Activated CD8-positive, alpha-beta memory T cell treated with anti-CD3 and anti-CD28 coated beads, Interleukin-2, amount 50 U/mL, for 48 hours (primary cell): ENCODE measurements at places on chromosomes 4 and X.

DNA sequence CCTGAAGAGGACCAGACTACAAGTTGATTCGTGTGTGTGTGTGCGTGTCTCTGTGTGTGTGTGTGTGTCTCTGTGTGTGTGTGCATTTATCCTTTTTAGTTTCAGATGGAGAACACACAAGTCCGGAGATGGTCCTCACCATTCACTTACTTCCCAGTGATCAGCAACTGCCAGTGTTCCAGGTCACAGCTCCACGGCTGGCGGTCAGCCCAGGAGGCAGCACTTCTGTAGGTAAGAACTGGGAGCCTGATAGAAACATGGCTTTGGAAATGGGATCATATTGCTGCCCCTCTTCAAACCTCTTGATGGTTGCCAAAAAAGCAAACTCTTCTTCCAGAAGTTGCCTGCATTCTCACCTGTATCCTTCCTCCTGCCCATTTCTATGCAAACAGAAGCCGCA is 122.6 kb upstream of the ANXA3 start:
- DNase-seq, result no peak

GRCh38 chr4:115973768-115974167 is 860.3 kb upstream of the NDST4 start:
- no peak for DNase-seq

- DNase-seq, result no peak
Measured at GRCh38 chr4:38230121-38230801, 270.1 kb downstream of the PTTG2 start.

DNA sequence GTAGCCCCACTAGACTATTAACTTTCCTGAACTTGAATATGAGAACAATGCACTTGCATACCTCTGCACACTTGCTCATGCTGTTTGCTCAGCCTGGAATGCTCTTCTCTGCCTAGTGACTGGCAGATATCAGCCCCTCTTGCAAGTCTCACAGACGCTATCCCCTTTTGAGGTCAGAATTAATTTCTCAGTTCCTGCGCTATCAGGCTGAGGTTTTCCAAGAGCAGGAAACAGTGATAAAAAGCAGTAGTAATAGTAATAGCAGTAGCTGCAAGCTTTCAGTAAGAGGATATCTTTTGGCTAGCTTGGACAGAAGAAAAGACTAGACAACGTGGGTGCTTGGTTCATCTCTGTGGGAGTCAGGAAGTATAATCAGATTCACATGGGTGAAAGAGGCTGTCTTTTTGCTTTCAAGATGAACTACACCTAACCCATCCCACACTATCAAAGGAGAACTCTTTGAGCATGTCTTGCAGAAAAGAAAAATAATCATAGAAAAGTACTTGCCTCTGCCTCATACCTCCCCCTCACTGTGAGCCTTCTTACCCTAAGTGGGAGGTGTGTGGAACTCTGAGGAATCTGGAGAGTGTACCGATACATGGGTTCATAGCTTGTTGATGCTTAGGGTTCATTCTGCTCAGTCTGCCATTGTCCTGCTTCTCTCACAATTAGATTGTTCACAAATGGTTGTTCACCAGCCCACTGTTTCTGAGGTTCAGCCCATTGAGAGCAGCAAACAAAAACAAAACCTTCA is 11.3 kb upstream of the DRP2 start:
- no peak for DNase-seq

DNA sequence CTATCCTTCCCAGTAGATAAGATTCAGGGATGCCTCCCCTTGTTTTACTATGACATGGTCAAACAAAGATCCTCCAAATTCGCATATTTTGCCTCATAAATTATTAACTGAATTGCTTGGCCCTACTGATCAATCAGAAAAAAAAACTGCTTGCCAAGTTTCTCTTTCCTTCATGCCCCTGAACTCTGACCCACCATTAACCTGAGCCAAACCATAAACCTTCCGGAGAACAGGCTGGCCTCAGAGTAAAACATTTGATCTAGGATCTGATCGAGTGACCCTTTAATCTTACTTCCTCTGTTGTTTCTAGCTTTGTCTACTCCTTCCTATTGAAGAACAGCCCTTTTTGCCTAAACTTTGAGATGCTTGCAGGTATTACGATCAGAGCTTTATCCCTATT is 209.7 kb upstream of the FAM47A start:
- no peak for DNase-seq

GRCh38 chr4:112358952-112359749 is 62.0 kb downstream of the ALPK1 start:
- DNase-seq, result no peak

- no peak for DNase-seq
Measured at GRCh38 chrX:43176686-43177085, 398.7 kb upstream of the PPP1R2C start.

DNA sequence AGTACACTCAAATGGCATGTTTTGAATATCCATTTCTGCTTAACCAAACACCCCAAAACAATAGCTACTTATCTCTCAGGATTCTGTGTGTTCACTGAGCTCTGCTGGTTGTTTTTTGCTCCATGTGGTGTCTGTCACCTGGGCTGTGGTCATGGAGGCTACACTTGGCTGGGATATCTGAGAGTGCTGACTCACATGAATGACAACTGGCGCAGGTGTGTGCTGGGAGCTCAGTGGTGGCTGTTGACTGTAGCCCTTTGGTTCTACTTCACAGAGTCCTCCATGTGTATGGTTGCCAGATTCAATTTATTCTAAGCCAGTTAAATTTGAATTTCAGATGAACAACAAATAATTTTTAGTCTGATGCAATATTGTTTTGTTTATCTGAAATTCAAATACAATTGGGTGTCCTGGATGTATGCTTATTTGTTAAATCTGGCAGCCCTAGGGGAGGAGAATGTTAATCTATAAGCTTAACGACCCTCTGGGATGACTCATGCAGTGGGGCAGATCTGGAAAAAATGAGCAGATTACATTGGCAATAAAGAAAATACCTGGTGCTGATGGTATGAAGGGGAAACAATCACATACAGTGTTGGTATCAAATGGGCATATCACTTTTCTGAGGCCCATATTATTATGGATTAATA is 28.2 kb upstream of the TCEAL4 start:
- no peak for DNase-seq

DNA sequence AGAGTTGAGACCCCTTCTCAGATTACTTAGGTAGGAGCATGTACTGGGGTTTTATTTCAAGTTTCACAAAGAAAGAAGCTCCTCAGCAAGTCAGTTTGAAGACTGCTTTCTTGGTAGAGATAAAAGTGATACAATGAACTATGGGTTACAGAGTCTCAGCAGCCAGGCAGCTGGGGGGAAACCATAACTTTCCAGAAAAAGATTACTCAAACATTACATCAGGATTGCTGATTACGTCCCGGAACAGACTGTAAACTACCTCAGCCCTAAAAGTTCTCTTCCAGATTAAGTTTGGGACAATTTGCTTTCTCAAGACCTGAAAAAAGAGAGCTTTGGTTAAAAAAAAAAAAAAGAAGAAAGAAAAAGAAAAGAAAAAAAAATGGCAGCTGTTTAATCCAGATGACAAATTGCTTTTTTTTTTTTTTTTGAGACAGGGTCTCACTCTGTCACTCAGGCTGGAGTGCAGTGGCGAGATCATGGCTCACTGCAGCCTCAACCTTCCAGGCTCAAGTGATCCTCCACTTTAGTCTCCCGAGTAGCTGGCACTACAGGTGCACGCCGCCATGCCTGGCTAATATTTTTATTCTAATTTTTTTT is 16.6 kb downstream of the SAT1 start:
- DNase-seq, result no peak

GRCh38 chr4:162485486-162485885 is 321.7 kb upstream of the FSTL5 start:
- DNase-seq, result no peak

DNA sequence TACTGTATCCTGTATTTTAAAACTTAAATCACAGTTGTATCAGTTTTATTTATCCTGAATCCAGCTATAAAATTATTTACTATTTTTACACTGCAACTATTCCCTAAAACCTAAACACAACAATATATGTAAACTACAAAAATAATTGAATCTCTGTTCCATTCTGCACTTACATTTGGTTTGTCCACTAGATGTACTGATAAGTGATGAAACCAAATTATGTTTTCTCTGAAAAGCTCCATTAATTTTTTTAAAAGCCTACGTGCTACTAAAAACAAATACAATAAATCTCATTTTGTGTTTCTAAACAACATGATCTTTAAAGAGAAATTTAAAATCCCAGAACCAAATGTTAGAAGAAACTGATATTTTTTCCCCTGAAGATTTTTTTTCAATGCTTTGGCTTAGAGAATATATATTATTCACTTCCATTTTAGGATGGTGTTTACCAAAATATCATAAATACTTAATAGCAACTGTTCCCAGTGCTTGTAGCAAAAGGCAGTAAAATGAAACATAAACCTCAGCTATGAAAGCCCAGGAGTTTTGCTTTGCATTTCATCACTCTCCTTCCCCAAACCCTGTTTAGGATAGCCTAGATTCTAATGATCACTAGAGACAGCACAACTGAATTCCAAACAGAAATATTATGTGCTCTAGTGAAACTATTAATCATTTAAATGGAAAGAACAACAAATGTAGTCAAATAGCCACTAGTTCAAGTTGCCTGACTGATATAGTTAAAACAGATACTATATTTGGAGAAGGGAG is 19.7 kb downstream of the ANTXR2 start:
- DNase-seq, result no peak

DNA sequence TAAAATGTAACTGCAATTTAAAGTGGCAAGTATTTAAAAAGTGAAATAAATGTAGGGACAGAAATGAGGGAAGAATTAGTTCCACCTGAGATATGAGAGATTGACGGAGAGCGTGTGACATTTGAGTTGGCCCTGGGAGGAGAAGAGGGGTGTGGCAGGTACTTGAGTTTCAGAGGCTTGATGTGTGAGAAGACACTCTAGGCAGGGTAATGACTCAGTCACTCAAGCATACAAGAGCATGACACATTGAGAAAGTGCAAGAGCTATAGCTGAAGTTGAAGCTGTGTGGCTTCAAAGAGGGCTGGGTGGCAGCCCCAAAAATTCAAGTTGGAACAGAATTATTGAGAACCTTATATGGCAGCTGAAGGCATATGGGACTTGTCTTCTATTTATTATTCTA is 420.5 kb downstream of the SLITRK2 start:
- no peak for DNase-seq

GRCh38 chr4:81085291-81085690 is 54.8 kb downstream of the BMP3 start:
- DNase-seq, result no peak

GRCh38 chrX:13009844-13010243 is 34.6 kb downstream of the FAM9C start:
- DNase-seq, result no peak

DNA sequence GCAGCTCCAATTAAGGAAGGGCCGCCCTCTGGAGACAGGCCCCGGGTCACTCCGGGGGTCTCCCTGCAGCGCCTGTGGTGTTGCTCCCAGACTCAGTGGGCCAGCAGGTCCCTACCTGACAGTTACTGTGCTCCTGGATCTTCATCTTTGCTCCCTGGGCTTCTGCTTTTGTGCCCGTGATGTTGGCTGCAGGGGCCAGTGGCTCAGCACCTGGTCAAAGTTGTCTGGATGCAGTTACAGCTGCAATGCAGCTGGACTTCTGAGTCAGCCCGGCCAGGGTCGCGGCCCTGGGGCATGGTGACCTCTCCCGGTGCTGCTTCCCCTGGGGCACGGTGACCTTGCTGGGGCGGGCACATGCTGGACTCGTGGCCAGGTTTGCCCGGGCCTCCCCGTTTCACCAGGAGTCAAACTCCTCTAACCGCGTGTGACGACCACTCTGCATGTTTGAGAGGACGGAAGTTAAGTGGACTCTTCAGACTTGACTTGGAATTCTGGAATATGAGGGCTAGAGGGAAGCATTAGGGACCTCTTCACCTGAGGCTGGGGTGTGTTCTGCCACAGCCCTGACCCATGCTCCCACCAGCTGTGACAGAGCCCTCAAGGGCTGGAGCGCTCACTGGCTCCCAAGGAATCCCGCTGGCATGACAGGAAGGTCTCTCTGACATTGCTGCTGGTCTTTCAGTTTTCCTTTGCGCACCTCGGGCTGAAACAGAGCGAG is 3.7 kb downstream of the CTAG2 start:
- DNase-seq, result no peak

DNA sequence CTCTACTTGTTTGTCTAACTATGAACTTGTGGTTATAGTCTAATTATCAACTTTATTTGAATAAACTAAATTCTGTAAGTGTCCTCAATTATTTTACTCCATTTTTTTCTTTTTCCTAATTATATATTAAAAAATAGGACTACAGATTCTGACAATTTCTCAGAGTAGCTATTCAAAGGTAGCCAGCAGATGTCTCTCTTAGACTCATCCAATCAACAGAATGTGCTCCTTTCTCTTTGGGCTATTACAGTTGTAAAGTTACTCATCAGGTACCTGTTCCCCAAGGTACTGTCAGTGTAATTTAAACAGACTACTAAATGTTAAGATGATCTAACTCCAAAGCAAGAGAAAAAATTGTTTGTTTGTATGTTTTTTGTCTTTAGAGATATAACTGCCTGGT is 248.6 kb downstream of the PCDH18 start:
- no peak for DNase-seq

- DNase-seq, result no peak
Measured at GRCh38 chrX:22203186-22203585, 69.5 kb upstream of the CBLL2 start.

DNA sequence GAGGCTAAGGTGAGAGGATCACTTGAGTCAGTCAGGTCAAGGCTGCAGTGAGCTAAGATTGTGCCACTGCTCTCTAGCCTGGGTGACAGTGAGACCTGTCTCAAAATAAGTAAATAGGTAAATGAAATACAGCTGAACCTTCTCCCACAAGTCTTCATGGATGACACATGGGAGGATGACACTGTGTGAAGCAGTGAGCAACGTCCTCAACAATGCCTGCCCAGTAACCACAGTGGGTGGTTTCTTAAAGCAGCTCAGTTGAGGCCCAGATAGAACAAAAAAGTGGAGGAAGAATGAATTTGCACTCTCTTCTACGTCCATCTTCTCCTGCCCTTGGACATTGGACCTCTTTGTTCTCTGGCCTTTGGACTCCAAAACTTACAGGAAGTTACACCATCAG is 52.7 kb downstream of the MSX1 start:
- DNase-seq, result no peak

GRCh38 chrX:67619253-67619652 is 75.4 kb downstream of the AR start:
- no peak for DNase-seq
